ENCODE measurements at places on chromosomes 3 and 15. TPM values are rescaled to one million over a fixed set of nuclear protein-coding genes. Genes with fewer than 3 reads are reported as not detected.

The TRIM71 gene
- total RNA-seq: 0.87 TPM

The C3orf22 gene
- total RNA-seq: not detected

The RHOV gene
- total RNA-seq: 1.6 TPM

The SNX4 gene
- total RNA-seq: 82.4 TPM

The CACNA2D2 gene
- total RNA-seq: 0.17 TPM

The SH2D7 gene
- total RNA-seq: not detected

The RETNLB gene
- not detected for total RNA-seq

The LYZL4 gene
- not detected for total RNA-seq

The FGF12 gene
- total RNA-seq: 1.6 TPM

The MGLL gene
- 106 TPM for total RNA-seq

The AP3B2 gene
- total RNA-seq: 0.17 TPM

The DUOXA2 gene
- not detected for total RNA-seq

The CFAP100 gene
- total RNA-seq: not detected

The CHRM5 gene
- 0.05 TPM for total RNA-seq

The VIPR1 gene
- total RNA-seq: 0.69 TPM

The STRA6 gene
- 0.45 TPM for total RNA-seq

The CGGBP1 gene
- total RNA-seq: 81.8 TPM

The MYO5C gene
- 18.3 TPM for total RNA-seq

The POLR2H gene
- total RNA-seq: 97.3 TPM

The PODXL2 gene
- 19.6 TPM for total RNA-seq

The ASB14 gene
- not detected for total RNA-seq

The NOX5 gene
- total RNA-seq: not detected

The AMT gene
- 0.52 TPM for total RNA-seq

The MYL3 gene
- 4.7 TPM for total RNA-seq

The HEMK1 gene
- total RNA-seq: 14.2 TPM

The SPTBN5 gene
- 0.35 TPM for total RNA-seq

The ADPRH gene
- total RNA-seq: 7.8 TPM

The TNNC1 gene
- total RNA-seq: 1.2 TPM

The SLITRK3 gene
- total RNA-seq: not detected

The TRH gene
- total RNA-seq: not detected

The MUC4 gene
- total RNA-seq: 0.05 TPM

The TFG gene
- total RNA-seq: 144 TPM

The CYP8B1 gene
- 0.55 TPM for total RNA-seq

The IL1RAP gene
- total RNA-seq: 11.3 TPM

The C2CD4B gene
- total RNA-seq: 0.70 TPM

The ALPK3 gene
- total RNA-seq: 79.8 TPM

The SLC6A1 gene
- not detected for total RNA-seq

The ST6GAL1 gene
- 14.6 TPM for total RNA-seq

The LEKR1 gene
- total RNA-seq: 1.4 TPM

The EPHB1 gene
- total RNA-seq: 17.4 TPM
